ENCODE measurements at places on chromosomes 4 and X. TPM values are rescaled to one million over a fixed set of nuclear protein-coding genes. Genes with fewer than 3 reads are reported as not detected.
A peak's percentile ranks its signal among the peaks of the same experiment; 100 is the strongest.

The SRPK3 gene
- not detected for total RNA-seq

The GBA3 gene
- not detected for total RNA-seq

The WWC2 gene
- 8.3 TPM for total RNA-seq

The TKTL2 gene
- not detected for total RNA-seq

The SLC7A11 gene
- 50.0 TPM for total RNA-seq

The PCDH19 gene
- total RNA-seq: not detected

The RBMX gene
- total RNA-seq: 438 TPM

The EDNRA gene
- not detected for total RNA-seq

GRCh38 chrX:149370097-149370496 is 135.0 kb downstream of the IDS start:
- no peak for DNase-seq

DNA sequence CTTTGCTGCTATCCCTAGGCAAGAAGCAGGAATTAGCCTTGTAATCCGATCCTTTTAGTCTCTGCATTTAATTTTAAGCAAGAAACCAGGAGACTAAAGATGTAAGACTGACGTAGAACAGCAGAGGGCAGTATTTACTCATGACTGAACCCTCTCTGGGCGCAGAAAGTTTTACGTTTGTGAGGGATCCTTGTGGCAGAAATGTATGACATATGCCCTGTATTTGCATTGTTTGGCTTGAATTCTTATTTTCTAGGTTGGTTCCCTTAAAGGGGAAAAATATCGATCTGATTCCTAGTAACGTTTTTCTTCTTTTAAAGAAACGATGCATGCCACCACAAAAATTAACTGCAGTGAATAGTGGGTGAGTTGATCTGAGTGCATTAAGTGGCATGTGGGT is 1.3 kb upstream of the FAT4 start:
- DNase-seq: peak; percentile 78

- DNase-seq: no peak
Measured at GRCh38 chr4:186104890-186105646, 564 bp downstream of the FAM149A start.

- peak; percentile 11 for DNase-seq
Measured at GRCh38 chr4:161714022-161714751, 449.6 kb downstream of the FSTL5 start.

GRCh38 chr4:85815796-85816459 is 341.0 kb downstream of the ARHGAP24 start:
- no peak for DNase-seq

DNA sequence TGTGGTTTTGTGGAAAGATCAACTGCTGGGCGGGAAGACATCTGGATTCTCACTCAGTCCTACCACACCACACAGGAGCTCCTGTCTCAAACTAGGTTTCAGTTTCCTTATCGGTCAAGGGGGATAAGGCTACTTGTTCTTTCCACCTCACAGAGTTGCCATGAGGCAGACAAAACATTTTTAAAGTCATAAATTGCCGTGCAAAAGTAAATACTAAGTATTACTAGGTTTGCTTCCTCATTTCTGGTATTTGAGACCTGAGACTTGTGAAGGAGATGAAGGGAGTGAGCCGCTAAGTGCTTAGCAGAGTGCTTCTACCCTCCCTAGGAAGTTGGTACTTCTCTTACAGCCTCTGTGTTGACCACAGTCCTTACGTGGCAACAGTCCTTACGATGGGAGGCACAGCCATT is 1.5 kb downstream of the LAP3 start:
- no peak for DNase-seq

- DNase-seq: no peak
Measured at GRCh38 chrX:15512401-15512965, 11.9 kb downstream of the BMX start.

DNA sequence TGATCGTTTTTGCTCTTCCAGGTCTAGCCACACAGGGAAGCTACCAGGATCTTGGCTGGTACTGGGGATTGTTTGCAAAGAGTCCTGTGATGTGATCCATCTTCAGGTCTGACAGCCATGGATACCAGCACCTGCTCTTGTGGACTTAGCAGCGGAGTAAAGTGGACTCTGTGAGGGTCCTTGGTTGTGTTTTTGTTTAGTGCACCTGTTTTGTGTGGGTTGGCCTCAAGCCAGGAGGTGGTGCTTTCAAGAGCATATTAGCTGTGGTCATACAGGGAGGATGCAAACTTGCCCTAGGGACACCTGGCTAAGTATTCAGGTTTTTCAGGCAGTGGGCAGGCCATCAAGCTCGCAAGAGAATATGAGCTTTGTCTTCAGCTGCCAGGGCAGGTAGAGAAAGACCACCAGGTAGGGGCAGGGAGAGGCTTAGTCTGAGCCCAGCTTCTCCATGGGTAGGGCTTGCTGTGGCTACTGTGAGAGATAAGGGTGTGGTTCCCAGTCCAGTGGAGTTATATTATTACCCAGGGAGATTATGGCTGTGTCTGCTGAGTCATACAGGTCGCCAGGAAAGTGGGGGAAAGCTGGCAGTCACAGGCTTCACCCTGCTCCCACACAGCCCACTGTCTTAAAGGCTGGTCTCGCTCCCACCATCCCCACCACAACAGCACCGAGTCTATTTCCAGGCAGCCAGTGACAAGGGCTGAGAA is 293.7 kb downstream of the PCDH18 start:
- DNase-seq: no peak

- no peak for DNase-seq
Measured at GRCh38 chr4:5416637-5417036, 291.7 kb downstream of the EVC2 start.

GRCh38 chr4:100641336-100641735 is 123.5 kb upstream of the EMCN start:
- no peak for DNase-seq

DNA sequence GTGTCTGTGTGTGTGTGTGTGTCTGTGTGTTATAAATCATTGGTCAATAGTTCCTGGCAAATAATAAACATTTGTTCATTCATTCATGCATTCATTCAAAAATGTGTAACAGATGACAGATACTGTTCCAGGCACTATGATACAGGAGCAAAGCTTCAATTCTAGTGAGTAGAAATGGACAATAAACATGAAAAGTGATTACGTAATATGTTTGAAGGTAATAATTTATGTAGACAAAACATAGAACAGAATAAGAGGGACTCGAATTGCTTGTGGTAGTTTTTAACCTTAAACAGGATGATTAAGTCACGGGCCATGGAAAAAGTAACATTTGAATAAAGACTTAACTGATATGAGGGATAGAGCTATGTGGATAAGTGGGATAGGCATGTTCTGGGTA is 90.1 kb upstream of the MAGEC2 start:
- DNase-seq: no peak

GRCh38 chr4:39442998-39443397 is 15.7 kb downstream of the RPL9 start:
- no peak for DNase-seq

DNA sequence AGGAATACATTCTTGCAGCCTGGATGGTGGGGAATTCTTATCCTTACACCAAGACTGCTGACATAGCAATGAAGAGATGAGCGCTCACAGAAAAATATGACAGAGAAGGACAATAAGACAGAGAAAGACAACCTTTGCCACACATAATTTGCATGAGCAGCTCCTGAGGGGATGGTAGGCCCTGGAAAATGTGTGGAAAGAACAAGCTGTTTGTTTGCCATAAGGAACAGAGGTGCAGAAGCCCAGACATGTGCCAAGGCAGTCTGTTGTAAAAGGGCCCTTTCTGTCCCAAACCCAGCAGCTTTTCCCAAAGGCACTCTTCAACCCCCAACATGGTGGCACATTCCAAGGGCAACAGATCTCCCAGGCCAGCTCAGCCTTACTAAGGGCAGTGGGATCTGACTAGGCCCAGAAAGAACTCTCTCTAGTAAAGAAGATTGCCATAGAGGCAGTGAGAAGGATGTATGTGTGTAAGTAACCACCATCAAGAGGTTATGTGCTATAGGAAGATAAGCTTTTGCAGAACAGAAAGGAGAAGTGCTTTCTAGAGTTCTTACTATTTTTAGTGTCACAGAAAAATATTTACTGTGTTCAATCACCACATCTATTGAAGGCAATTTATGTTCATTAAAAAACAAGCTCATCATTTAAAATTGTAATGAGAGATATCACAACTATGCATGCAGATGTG is 287.0 kb upstream of the RASGEF1B start:
- DNase-seq: no peak

- DNase-seq: no peak
Measured at GRCh38 chr4:136012220-136012619, 1520.1 kb downstream of the PCDH18 start.

DNA sequence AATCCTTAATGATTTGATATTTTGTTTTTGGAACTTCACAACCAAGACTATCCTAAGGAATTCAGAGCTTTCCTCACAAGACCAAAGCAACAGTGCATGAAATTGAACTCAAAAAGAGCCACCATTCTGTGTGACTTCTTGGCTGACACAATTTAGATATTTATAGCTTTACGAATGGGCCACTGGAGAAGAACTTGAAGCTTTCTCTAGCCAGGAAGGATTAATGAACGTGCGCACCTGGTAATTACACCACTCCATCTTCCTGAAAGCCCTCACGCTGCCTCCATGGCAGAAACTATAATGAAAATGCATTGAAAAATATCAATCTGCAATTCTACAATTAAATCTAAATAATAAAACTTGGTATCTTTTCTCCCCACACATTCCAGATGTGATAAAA is 1057.8 kb downstream of the DMD start:
- no peak for DNase-seq

GRCh38 chr4:182427554-182427953 is 184.4 kb downstream of the TENM3 start:
- DNase-seq: no peak

- no peak for DNase-seq
Measured at GRCh38 chr4:89784686-89785231, 52.2 kb downstream of the SNCA start.

GRCh38 chrX:53714580-53715345 is 28.2 kb upstream of the HUWE1 start:
- DNase-seq: peak; percentile 59

GRCh38 chrX:1355131-1356046 is 18.8 kb downstream of the IL3RA start:
- no peak for DNase-seq

DNA sequence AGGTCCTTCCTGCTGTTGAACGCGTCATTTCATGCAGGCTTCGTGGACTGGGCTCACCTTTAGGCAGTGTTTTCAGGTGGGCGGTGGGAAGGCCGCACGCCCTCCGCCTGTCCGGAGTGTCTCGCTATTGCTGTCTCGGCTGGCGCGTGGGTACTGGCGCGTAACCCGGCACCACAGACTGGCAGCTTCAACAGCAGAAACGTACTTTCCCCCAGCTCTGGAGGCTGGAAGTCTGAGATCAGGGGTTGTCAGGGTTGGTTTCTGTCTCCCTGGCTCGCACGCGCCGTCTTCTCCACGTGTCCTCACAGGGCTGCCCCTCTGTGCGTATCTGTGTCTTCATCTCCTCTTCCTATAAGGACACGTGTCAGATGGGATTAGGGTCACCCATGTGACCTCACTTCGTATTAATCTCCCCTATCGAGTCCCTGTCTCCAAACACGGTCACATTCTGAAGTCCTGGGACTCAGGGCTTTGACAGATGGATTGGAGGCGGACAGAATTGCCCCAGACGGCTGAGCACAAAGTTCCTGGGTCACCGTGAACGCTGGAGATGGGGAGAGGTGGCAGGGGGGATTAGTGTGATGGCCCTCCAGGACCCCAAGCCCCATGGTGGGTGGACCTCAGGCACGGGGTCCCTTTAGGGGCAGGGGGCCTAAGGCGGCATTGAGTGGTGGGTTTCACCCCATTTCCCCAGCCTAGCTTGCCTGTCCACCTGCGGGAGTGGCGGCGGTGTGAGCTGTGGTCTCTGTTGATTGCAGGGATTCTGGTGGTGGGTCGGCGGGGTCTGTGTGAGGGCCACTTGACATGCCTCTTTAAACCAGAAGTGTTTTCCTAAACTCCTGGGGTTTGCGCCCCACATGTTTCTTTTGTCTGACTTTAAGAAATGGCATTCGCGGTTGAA is 83.4 kb upstream of the LRPAP1 start:
- no peak for DNase-seq

GRCh38 chr4:2446656-2447564 is 22.0 kb upstream of the RNF4 start:
- DNase-seq: no peak

DNA sequence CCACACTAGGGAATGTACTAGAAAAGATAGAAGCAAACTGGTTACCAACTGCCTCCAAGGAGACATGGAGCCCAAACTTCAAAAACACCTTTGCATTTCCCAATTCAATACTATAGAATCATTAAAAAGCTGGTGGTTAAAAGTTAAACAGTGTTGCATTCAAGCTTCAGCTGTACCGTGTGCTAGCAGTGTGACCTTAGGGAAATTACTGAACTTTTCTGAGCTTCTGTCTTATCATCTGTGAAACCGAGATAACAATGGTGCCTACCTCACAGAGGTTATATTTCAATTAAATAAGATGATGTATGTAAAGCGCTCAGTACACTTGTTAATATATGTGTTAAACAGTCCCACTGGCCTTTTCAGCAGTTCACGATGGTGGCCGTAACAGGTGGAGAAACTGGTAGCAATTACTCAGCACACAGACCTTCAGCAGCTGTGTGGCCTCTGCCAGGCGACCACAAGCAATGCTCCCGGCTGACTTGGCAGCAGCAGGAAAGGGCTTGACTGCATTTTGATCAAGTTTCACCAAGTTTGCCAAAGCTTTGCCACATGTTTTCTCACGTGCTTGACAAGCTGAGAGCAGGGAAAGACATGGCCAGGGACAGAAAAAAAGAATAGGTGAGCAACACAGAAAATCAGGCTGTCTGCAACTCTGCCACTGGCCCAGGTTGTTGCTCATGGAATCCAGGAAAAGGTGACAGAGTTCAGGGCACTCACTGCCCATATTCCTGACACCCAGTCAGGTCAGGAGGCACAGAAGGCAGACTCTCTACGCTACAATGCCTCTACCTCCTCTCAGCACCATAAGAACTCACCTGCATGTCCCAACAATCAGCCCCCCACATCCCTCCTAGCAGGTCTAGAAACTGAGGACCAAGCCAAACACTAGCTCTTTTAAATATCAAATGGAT is 72.1 kb downstream of the PARM1 start:
- no peak for DNase-seq

DNA sequence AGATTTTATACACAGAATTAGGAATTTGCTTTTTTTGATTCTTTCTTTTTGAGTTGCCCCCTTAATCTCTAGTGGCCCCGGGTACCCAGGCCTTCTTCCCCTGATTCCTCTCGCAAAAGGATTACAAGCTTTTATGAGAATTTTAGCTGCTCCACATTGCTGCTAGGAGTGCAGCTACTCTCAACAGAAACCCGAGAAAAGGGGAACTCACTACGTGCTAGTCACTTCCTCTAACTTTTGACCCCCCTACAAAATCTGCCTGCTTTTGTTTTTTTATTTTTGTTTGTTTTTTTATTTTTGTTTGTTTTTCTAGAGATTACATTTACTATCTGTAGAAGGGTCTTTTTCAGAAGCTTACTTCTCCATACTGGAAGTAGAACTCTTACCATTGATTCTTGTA is 64.1 kb downstream of the ZNF81 start:
- no peak for DNase-seq

GRCh38 chrX:99653352-99653751 is 756.7 kb downstream of the PCDH19 start:
- no peak for DNase-seq

Data from Caki2 (cell line).